Tibial nerve (tissue), 4 donors: ENCODE measurements at places on chromosomes 6 and 20.
A peak's percentile ranks its signal among the peaks of the same experiment; 100 is the strongest.

DNA sequence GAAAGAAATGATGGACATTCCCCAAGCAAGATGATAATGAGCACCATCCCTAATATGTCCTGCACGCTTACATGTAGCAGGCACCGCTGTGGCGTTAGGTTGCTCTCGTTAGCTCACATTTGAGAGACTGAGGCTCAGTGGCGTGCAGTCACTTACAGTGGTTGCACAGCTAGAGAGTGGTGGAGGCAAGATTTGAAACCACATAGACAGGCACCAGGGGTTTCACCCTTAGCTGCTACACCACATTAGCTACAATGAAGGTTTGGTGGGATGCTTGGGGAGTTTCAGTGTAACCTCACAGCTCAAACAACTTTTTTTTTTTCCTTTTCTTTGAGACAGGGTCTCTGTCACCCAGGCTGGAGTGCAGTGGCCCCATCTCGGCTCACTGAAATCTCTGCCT, 3.7 kb downstream of the COX4I2 start:
- no peak for DNase-seq

GRCh38 chr20:33312583-33312982, 29.6 kb downstream of the BPIFB1 start:
- no peak for DNase-seq

GRCh38 chr6:135880066-135880972, 28.8 kb downstream of the PDE7B start:
- no peak for DNase-seq

DNA sequence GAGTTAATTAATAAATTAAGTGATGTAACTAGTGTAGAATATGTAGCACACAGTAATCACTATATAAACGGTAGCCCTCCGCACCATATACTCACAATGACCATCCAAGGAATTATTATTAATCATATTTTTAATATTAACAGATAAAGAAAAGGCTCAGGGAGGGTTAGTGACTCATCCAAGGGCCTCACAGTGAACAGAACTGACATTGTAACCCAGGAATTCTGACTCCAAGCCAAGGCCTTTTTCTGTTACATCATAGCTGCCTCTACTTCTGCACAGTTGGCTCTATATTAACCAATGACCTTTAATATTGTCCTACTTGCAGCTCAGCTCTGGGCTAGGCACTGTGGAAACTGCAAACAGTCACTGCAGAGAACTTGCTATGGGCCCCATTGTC, 117.5 kb upstream of the SIRPG start:
- no peak for DNase-seq

DNA sequence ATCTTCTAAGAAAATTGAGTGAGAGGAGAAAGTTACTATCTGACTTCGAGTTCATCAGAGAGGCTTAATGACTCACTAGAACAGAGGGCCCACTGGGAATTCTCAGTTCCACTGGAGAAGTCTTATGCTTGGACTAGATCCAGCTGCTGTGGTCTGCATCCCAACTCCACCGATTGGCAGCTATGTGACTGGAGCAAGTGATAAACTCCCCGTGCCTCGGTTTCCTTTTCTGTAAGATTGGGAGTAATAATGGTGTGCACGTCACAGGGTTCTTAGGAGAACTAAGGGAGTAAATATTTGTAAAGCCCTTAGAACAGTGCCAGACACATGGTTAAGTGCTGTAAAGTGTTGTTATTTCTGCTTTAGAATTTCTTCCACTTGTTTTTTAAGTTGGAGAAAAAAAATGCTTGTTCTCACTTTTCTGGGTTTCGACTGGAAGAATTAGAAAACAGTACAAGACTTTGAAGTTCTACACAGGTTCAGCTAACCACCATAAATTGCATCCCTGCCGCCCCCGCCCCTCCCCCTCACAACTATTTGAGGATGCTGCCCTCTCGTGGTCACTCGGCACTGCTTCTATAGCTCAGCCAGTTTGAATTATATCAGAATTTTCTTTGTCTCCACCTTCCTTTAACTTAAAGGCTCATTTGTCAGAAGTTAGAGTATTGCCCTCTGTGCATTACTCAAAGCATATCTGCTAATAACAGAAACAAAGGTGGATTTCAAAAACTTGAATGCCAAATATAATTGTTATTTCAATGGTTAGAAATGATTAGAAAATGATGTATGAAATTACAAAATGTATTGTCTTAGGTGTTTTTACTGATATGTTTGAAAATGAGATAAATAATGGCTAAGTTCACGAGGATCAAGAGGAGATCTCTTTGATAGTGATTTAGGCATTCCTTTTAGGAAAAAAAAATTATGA, 95.0 kb upstream of the IFNGR1 start:
- DNase-seq, result peak; percentile 64

DNA sequence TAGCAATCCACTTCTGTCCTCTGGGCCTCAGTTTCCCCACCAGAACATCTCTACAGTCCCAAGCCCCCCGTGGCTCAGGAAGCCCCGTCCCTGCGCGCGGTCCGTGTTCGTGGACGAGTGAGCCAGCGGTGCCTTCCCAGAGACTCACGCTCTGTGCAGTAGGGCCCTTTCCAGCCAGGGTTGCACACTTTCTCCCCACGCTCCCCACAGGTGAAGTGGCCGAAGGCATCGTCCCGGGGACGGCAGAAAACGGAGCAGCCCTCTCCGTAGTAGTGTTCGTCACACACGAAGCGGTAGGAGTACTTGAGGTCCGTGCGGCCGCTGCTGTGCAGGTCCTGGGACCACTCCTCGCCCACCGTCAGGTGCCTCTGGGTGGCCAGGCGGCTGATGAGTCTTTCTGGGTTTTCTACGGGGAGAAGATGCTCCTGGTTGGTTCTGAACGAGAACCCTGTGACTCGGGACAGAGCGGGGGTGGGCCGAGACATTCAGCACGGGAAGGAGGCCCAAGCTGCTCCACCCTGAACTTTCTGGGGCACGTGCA, 2.7 kb downstream of the DLL1 start:
- no peak for DNase-seq

- no peak for DNase-seq
Measured at GRCh38 chr20:14881518-14881917, 544.1 kb upstream of the FLRT3 start.

DNA sequence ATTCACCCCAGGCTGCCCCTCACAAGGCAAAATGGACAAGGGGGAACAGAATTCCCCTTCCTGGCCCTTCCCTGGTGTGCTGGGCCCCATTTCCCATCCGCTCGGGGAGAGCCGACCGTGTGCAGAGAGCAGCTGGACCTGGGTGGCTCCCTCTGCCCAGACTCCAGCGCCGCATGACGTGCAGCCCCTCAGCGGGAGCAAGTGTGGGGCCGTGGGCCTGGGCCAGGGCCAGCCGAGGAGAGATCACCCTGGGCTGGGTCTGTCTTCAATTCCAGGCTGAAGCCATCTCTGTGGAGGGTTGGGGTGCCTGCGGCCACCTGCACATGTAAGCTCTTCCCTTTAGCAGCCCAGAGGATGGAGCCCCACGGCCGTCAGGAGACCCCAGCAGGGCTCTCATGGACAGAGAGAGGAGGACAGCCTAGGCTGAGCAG, 241.8 kb downstream of the TTLL2 start:
- no peak for DNase-seq

DNA sequence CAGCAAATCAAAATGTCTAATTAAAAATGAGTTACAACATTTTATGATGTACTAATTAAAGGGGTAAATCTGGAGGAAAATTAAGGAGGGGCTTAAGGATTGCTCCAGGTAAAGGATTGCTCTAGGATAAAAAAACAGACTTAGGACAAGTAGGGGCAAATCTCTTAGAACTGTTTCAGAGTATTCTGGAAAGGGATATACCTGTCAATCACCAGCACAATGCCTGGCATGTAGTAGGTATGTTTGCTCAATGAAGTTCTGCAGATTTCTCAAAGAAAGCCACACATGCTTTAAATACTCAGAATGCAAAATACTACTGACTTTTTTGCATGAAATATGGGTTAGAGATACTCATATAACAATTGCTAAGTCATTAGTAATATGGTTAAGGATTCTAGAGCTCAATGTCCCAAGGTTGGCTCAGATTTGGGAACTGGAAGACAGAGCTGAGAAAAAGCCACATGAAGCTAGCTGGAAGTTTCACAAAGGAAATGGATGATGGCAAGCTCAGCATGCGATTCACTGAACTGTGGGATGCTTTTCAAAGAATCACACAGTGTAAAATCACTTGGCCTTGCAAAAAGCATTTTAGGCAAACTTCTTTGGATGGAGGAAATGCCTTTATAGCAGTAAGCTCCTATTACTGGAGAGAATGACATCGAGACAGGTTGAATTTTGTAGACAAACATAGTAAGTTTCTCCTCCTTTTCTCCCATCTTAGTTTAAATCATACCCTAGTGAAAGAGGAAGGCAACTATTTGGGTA, 72.8 kb downstream of the MAP3K5 start:
- DNase-seq, result no peak

DNA sequence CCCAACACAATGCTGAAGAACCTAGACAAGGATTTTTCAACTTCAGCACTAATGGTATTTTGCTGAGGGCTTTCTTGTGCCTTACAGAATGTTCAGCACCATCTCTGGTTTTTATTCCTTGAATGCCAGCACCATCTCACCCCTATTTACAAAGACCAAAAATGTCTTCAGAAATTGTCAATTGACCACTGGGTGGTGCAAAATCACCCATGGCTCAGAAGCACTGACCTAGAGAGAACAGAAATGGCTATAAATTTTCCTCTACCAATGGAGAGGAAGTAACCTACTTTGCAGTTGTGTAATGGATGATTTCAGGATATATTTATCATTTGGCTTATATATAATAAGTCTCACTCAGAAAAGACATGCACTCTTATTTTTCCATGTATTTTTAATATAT, 431.0 kb upstream of the IRAK1BP1 start:
- DNase-seq, result no peak

- DNase-seq, result no peak
Measured at GRCh38 chr6:43644940-43645612, at the start of gene RSPH9. TSS of gene RSPH9 (plus strand) at chr6:43645036. CDS start at chr6:43645099, 63 bp downstream.
